ENCODE measurements at places on chromosomes 5 and 9.

GRCh38 chr5:75358117-75358516 is 21.1 kb downstream of the HMGCR start:
- DNase-seq = no peak

DNA sequence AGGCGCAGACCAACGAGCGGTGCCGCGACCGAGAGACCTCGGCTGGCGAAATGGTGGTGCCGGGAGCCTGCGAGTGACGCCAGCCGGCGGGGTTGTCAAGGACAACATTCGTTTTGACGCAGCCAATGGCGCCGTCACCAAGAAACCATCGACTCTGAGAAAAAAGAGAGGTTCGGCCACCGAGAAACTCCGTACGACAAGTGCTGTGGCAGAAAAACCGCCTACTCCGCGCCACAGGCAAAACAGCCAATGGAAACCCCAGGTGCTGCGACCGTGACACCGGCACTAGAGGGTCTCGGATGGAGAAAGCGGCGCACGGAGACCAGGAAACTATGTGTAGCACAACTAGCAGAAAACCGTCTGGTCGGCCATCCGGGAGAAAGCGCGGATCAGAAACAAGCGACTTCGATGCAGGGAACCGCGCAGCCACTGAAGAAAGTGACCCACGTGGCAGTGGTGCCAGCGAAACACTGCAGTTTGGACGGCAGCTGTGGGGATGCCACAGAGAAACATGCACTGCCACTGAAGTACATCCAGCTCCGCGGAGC is 88.8 kb downstream of the ANXA2R start:
- DNase-seq = no peak

DNA sequence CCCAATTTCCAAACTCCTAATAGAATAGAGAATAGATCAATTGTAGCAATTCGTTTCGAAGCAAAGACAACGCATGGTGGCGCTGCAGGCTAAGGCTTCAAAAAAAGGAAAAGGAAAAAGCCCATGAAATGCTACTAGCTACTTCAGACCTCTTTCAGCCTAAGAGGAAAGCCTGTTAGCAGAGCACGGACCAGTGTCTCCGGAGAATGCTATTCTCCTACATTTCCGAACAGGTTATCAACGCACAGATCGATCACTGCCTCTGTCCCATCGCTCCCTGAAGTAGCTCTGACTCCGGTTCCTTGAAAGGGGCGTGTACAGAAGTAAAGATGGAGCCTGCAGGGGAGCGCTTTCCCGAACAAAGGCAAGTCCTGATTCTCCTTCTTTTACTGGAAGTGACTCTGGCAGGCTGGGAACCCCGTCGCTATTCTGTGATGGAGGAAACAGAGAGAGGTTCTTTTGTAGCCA is at the start of gene PCDHB15:
Gene PCDHB15, plus strand, starts transcription at position 146 of the 468 bp plus-strand sequence. Its CDS starts 184 bp downstream, at position 330.
- DNase-seq = no peak

DNA sequence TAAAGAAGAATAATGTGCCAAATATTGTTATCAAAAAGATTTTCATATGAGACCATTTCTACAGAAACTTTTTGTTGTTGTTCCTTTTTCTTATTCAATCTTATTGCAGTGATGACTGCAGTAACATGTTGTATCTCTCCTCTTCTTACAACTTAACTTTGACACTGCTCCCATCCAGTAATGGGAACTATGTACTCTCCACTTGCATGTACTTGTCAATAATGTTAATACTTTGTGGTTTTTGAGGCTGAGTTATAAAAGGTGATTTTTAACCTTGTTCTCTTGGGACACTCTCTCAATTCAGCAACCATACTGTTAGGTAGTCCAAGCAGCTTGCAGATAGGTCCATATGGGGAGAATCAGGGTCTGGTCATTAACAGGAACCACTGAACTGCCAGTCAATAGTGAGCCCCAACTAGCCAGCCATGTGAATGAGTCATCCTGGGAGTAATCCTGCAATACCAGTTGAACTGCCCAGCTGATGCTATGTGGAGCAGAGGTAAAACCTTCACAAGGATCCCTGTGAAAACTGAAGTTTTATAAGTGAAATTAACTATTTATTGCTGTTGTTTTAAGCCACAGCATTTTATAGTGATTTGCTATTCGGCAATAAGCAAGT is 199.6 kb upstream of the DAB2 start:
- DNase-seq = no peak

DNA sequence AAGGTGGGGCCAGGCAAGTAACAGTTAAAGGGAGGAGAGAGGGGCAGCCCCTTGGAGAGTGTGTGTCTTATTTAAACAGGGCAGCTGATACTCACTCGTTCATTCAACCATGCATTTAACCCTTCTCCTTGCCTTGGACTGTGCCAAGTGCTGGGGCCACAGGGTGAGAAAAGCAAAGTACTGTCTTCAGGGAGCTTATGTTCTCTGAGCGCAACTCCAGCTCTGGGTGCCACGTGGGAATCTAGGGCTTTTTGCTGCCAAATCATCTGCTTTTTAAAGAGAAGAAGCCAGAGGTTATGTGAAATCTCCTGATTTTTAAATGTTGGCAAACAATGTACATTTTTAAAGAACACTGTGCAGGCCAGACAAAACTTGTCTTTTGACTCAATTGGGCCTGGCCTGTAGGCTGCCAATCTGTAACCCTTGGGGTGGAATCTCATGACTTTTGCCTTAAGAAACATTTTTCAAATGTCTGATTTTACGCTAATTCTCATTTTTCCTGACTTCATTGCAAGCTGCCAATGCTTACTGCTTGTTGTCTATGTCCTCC is 157.8 kb downstream of the NTRK2 start:
- no peak for DNase-seq

GRCh38 chr9:71582347-71582746 is 186.0 kb downstream of the CEMIP2 start:
- no peak for DNase-seq

GRCh38 chr9:2157277-2158110 is 142.3 kb downstream of the SMARCA2 start:
- DNase-seq = peak; percentile 49

GRCh38 chr5:68303754-68304420 is 88.3 kb downstream of the PIK3R1 start:
- no peak for DNase-seq

GRCh38 chr5:109252731-109253130 is 157.0 kb downstream of the PJA2 start:
- no peak for DNase-seq

GRCh38 chr5:107289030-107289714 is 381.6 kb downstream of the EFNA5 start:
- no peak for DNase-seq

DNA sequence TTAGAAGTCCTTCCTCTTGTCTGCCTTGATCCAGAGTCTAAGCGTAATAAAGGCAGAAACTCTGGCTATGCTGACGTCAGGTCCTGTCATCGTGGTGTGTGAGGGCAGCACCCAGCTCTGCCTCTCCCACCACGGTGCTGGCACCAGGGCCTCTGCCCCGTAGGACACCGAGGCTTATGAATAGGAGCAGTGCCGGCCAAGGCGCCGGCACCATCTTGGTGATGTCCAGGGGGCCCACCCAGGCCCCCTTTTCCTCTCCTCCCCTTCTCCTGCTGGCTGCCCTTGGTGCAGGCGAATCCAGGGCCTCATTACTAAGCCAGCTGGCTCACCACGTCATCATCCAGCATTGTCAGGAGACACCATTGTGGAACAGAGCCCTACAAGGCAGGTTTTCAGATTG is 252.3 kb downstream of the FANCC start:
- DNase-seq = no peak

GRCh38 chr5:87741881-87742280 is 329.2 kb upstream of the CCNH start:
- no peak for DNase-seq

DNA sequence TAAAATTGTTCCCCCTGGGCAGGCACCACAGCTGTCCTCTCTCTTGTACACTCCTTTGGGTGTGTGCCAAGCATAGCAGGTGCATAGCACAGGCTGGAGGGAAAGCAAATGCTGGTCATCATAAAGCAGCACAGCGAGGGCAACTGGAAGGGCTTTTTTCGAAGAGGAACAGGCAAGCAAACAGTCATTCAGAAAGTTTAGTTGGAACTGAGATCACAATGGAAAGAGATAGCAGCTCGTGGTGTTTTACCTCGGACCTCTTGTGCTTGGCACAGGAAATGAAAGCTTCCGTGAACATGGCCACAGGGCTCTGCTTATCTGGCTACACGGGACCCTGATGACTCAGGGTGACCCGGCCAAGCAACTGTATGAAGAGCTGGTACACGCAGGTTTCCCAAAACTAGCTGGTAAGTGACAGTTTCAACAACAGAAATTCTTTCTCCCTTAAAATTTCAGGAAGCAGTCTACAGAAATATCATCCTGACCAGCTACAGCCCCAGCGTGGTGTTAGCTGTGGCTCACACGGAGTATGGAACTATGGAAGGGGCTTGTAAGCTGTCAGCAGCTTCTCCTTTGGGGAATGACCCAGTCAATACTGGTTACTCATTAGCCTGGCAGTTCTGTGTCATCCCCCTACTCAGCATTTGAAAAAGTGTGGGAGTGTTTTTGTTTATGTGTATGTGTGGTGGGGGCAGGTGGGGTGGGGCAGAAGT is 48.1 kb downstream of the POC5 start:
- DNase-seq = no peak

DNA sequence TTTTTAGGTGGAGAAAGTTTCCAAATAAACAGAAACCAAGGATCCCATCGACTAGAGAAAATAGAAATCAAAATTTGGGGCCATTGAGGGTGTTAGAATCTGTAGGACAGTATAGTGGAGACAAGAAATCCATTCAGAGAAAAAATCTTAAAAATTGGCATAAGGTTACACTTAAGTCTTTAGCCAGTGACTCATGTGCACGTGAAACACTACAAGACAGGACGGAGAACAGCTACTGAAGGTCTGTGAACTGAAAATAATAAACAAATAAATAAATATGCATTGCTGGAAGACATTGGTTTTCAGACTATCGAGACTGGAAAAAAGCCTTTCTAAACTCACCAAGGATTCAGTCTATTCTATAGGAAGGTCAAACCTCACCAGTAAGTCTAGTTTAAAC is 1955.5 kb downstream of the MAT2B start:
- no peak for DNase-seq

GRCh38 chr5:160175438-160176218 is 53.7 kb upstream of the FABP6 start:
- DNase-seq = no peak

DNA sequence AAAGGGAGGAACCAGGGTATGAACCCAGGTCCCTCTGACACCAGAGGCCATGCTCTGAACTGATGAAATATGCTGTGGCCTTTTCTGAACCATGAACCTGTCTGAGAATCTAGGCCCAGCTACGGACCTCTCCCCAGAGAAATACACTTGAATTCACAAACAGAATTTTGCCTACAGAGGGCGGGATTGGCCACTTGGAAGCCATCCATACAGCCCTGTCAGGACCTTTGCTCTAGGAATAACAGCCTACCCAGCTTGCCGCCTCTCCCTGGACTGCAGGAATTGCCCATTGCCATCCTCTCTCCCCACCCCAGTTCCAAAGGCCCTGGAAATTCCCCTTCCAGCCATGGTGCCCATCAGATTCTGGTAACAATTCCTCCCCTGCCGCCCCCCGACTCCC is 26.6 kb downstream of the MORN5 start:
- DNase-seq = no peak

DNA sequence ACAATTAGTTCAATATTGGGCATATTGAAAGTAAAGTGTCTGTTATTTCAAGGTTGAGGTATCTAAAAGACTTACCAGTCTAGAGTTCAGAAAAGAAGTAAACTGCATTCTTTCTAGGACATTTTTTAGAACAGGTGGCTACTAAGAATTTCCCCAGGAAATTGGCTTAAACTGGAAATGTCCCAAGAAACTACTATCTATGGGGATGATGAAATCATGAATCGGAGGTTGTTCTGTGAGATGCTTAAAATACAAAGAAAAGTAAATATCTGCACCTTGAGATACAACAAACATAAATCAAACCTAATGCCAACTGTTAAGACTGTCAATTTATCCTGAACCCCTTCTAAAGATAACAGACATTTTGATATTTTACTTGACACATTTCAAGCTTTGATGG is 226.5 kb upstream of the NREP start:
- DNase-seq = no peak

DNA sequence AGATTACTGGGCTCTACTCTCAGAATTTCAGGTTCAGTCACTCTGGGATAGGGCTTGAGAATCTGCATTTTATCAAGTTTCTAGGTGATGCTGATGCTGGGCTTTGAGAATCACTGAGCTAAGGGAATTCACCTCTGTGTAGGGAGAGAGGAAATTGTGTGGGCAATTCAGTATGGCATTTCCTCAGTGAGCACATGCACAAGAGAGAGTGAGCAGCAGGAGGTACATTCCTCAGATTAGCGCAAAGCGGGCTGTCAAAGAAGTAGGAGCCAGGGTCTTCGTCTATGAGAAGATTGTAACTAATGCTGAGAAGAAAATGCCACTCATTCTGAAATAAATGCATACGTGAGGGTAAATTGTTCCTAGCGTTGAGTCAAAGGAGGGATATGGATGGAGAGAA is 175.9 kb downstream of the KIF4B start:
- DNase-seq = no peak

DNA sequence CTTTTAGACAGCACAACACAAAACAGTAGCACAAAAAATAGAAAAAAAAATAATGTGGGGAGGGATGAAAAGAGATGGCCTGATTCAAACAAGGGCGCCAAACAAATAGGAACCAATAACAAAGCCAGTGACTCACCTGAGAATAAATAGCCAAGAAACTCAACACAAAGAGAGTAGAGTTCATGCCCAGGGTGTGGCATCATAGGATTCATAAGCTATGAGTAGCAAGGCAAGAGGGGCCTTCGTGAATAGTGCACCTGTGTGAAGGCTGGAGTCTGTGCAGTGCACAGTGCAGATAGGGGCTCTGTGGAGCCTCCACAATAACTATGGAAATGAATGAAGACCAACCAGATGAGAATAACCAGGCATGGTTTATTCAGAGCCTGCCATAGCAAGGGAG is 541.7 kb downstream of the SPOCK1 start:
- DNase-seq = no peak

DNA sequence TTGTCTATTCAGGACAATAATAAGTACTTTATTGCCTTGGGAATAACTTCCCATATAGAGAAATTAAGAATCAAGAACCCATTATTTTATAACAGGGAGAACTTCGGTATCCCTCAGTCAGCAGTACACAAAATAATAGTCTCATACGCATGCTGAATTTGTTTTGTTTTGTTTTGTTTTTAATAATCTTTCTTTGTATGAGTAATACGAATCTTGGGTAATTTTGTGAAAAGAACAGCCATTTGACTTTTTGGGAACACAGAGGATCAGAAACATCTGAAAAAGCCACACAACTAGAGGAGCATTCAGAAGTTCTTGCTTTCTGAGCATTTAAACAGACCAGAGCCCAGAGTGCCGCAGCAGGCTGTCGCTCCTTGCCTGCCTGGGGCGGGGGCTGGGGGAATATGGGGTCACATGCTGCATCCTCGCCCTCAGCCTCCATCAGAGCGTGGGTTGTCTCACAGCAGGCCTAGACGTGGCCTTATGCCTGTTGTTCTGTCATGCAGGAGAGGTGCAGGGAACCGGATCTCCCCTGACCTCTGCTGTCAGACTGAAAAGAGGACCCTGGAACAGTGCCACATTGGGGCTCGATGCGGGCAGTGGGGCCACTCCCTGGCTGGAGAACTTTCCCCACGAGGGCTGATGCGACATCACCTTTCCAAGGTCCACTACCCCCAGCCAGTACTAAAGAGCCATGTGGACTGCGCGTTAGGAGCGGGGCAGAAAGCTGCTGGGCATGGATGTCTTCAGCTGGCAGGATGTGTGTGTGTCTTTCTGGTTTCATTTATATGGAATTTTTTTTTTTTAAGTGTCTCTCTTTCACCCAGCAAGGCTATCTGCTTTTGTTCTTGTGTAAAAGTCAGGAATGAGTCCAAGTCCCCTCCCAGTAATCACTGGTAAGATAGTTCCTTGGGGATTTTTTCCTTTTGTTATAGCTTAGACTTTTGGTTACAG is 133.4 kb upstream of the OTULINL start:
- DNase-seq = no peak

Measured in NCI-H2081 treated with DMSO at 0.1 percent for 48 hours (cell line).